ENCODE measurements at places on chromosomes 12 and 14. TPM values are rescaled to one million over a fixed set of nuclear protein-coding genes. Genes with fewer than 3 reads are reported as not detected.

Gene PRB4
- not detected for total RNA-seq

Gene INSM2
- total RNA-seq: not detected

DNA sequence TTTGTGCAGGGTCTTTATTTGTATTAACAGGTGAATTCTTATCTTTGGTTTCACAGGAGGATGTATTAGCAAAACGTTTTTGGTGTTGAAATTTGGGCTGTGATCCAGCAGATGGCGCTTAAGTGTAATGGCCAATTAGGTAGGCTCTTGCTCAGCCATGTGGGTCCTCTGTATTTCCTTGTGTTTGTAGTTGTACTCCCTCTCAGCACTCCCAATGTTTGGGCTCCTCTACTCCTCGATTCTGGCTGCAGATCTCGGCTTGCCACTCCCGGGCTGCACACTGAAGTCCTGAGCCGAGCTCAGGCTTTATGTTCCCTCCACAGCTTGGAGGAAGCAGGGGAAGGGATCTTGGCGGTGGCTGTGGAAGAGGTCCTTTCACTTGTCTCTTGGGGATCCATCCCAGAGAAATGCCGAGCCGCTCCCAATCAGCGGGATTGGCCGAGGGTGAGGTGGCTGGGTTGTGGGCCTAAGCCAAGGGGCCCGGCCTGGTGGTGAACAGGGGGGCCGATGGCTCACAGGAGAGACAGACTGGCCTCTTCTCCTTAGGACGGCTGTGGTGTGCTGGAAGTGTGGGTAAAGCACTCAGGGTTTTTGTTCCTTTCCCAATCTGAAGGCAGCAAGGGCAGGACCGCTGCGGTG lies 133.7 kb downstream of the AEBP2 start:
- H3K27ac ChIP-seq: no peak overlapping the region
- peaks cover 8% of the 10 kb centered on the region for H3K4me1 ChIP-seq
- no peak overlapping the region for H3K4me3 ChIP-seq
- H3K27me3 ChIP-seq: no peaks in the 10 kb centered on the region
- peak; percentile 47 for DNase-seq

- H3K4me3 ChIP-seq: no peak overlapping the region
- no peaks in the 10 kb centered on the region for H3K36me3 ChIP-seq
- no peak for DNase-seq
- no peak overlapping the region for H3K27ac ChIP-seq
- H3K27me3 ChIP-seq: no peaks in the 10 kb centered on the region
Measured at GRCh38 chr12:96261557-96261956, 67.4 kb downstream of the ELK3 start.

DNA sequence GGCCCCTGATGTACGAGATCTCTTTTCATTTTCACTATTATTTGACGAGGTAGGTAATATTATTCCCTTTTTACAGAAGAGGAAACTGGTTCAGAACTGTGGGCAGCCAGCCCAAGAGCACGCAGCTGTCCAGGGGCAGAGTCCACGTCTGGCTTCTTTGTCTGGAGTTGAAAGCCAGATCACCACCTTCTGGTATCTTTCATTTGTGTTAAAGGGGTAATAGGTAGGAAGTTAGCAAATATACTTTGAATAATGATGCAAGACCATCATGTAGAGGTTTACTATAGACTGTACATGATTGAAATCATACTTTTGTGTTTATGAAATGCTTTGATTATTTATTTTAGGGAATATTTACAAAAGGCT lies 144.1 kb upstream of the AMIGO2 start:
- DNase-seq: no peak
- H3K27me3 ChIP-seq: no peaks in the 10 kb centered on the region
- H3K4me3 ChIP-seq: no peak overlapping the region
- no peaks in the 10 kb centered on the region for H3K36me3 ChIP-seq
- peaks cover 2% of the 10 kb centered on the region for H3K4me1 ChIP-seq
- no peak overlapping the region for H3K27ac ChIP-seq

DNA sequence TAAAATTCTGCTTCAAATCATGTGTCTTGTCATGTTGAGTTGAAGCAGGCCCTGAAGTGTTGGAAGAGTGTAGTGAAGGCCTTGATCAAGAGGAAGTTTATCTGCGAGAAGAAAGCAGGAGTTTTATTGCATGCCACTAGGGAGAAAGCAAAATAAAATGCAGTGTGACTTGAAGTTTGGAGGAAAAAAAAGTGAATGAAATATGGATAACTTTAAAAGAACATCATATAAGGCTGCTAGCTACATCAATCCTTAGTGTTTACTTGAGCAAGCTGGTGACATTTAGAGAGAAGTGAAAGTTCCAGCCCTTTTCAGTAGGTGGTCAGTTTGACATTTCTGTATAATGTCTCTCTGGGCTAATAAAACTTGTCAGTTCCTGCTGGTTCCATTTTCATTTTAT lies 841.1 kb downstream of the TMTC2 start:
- no peak overlapping the region for H3K27ac ChIP-seq
- no peaks in the 10 kb centered on the region for H3K27me3 ChIP-seq
- no peak for DNase-seq
- H3K4me1 ChIP-seq: no peaks in the 10 kb centered on the region
- no peaks in the 10 kb centered on the region for H3K36me3 ChIP-seq

DNA sequence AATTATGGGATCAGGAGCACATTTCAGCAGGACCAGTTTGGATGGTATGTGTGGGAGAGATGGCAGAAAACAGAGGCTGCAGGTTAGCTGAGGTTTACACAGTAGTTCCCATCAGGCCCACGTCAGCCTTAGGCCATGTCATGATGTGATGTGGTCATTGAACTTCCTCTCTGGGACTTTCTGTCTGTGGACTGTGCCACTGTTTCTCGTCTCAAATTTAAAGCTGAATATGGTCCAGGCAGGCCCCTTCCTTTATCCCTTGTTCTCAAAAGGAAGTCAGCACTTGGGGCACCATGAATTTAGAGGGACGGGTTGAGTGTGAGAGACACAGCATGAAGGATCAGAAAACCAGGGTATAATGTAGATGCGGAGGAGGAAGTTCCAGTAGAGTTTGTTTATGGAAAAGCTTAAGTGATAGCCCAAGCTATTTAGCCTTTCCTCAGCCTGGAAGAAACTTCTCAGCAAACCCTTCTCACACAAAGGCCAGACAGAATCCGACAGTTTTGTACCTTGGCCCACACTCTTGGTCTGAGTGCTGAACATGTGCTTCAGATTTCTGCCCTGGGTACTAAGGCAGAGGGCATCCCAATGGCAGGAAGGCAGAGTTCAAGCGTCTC lies 3.6 kb upstream of the IGFBP6 start:
- no peaks in the 10 kb centered on the region for H3K27me3 ChIP-seq
- no peak overlapping the region for H3K27ac ChIP-seq
- H3K4me1 ChIP-seq: peaks cover 10% of the 10 kb centered on the region
- H3K36me3 ChIP-seq: no peaks in the 10 kb centered on the region
- DNase-seq: no peak

DNA sequence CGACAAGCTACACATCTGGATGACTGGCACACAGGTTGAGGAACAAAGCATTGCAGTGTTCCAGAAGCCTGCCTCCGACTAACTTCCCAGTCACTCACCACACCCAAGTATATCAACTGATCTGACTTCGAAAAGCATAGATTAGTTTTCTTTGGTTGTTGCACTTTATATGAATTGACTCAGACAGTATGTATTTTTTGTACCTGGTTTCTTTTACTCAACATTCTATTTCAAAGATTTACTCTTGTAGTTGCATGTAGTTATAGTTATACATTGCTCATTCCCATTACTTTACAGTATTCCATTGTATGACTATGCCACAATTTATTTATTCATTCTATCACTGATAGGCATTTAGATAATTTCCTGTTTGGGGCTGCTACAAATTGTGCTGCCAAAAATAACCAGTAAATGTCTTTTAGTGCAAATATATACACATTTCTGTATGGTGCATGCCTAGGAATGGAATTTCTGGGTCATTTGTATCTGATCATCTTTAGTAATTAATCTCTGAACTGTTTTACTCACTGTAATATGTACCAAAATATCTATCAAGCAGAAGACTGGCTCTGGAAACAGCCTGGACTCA lies 17.8 kb downstream of the PLCZ1 start:
- no peaks in the 10 kb centered on the region for H3K4me1 ChIP-seq
- no peak for DNase-seq
- no peaks in the 10 kb centered on the region for H3K27me3 ChIP-seq

GRCh38 chr14:46215801-46216200 lies 435.8 kb downstream of the RPL10L start:
- no peaks in the 10 kb centered on the region for H3K4me1 ChIP-seq
- no peak for DNase-seq
- no peaks in the 10 kb centered on the region for H3K27me3 ChIP-seq
- no peak overlapping the region for H3K27ac ChIP-seq
- H3K4me3 ChIP-seq: no peak overlapping the region
- no peaks in the 10 kb centered on the region for H3K36me3 ChIP-seq

DNA sequence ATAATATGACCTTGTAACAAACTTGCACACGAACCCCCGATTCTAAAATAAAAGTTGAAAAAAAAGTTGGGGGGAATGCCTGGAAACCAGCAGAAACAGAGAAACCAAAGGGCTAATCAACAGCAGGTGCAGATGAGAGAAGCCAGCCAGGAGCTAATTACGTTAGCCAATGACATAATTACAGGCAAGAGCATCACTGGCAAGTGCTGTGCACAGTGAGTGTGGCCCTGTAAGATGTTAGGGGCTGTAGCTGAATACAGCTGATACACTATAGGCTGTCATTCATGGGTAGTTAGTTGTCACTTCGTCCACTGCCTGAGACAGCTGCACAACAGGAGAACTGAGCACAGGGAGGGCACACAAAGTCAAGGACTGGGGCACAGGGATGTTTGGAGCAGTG lies 7.3 kb upstream of the FGF23 start:
- no peaks in the 10 kb centered on the region for H3K4me1 ChIP-seq
- DNase-seq: no peak
- H3K4me3 ChIP-seq: no peak overlapping the region
- H3K27me3 ChIP-seq: no peaks in the 10 kb centered on the region
- H3K36me3 ChIP-seq: no peaks in the 10 kb centered on the region

DNA sequence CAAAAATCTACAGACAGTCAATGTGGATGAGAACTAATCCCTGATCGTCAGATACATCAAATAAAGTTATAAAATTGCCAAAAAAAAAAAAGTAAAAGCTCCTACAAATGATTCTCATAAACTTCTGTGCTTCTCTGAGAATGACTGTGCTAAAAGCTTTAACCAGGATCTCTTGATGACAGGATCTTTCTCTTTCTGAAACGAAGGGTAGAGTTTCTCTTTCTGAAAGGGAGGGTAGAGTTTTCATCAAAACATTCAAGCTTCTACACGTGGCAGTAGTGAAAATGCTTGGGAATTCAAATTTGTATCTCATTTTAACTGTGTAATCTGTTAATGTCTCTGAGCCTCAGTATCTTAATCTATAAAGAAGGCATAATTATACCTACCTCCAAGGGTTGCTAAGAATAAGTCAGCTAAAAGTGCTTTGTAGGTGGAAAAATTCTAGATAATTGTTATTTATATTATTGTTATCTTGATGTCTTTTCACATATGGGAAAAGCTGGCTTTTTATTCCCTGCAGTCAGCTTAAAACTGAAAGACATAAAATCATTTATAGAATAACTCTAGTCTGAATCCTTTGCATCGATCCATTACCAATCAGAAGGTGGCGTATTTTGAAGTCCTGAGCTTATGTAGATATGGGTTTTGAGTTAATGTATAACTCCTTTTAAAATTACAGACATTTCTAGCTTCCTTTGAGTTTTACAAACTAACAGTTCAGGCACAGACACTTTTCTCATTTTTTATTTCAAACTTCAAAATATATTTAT lies 157.4 kb downstream of the DACT1 start:
- H3K4me1 ChIP-seq: no peaks in the 10 kb centered on the region
- no peaks in the 10 kb centered on the region for H3K36me3 ChIP-seq
- no peaks in the 10 kb centered on the region for H3K27me3 ChIP-seq
- no peak overlapping the region for H3K27ac ChIP-seq

- H3K36me3 ChIP-seq: peaks cover 4% of the 10 kb centered on the region
- H3K27me3 ChIP-seq: no peaks in the 10 kb centered on the region
- H3K4me3 ChIP-seq: no peak overlapping the region
- no peaks in the 10 kb centered on the region for H3K4me1 ChIP-seq
- no peak overlapping the region for H3K27ac ChIP-seq
Measured at GRCh38 chr12:30594509-30594908, 101.2 kb downstream of the IPO8 start.

- no peaks in the 10 kb centered on the region for H3K27me3 ChIP-seq
- H3K4me3 ChIP-seq: no peak overlapping the region
- no peak for DNase-seq
Measured at GRCh38 chr14:33842299-33842698, 108.6 kb downstream of the EGLN3 start.

DNA sequence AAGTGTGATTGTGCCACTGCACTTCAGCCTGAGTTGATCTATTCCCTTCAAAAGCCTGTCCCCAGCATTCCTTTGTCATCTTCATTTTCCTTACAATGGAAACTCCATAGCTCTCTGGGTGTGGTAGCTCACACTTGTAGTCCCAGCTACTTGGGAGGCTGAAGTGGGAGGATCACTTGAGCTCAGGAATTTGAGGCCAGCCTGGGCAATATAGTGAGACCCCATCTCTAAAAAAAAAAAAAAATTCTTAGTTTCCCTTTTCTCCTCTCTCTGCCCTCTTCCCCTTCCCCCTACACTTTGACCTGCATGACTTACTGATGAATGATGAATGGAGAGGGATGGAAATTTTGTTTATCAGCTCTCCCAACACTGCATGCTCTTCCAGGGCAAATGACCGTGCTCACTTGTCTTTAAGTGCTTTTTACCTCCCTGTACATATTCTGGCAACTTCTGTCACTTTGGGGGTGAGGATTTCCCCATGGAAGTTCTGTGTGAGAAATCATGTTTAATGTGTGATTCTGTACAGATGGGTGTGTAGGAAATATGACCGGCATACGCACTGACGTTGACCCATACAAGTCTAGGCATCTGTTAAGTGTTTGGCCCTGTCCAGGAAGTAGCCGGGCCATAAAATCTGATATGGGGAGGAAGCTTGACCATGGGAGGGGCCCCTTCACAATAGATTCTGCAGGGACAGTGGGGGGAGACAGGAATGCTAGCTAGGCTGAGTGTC lies 65.4 kb downstream of the ZFP36L1 start:
- H3K27ac ChIP-seq: no peak overlapping the region
- peaks cover 8% of the 10 kb centered on the region for H3K4me1 ChIP-seq
- no peak overlapping the region for H3K4me3 ChIP-seq
- H3K36me3 ChIP-seq: no peaks in the 10 kb centered on the region

DNA sequence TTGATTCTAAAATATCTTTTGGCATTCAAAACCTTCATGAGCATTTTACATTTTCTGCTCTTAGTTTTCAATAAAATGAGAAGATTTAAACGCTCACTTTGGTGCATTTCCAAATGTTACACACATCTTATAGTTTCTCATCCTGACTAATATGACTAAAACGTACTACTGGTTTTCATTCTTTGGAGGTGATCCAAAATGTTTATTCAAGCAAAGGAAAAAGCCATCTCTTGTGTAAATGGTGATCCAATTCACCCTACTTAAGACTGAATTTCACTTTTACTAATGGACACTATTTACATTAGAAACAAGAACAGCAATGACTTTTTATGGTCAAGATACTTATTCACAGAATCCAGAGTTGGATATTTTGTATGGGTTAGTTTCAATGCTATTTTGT lies 86.6 kb downstream of the KITLG start:
- H3K4me1 ChIP-seq: no peaks in the 10 kb centered on the region
- no peaks in the 10 kb centered on the region for H3K36me3 ChIP-seq
- H3K4me3 ChIP-seq: no peak overlapping the region
- no peak overlapping the region for H3K27ac ChIP-seq

All from kidney (tissue), 22 donors.